HAP-1 (cell line): ENCODE measurements at places on chromosomes 3 and 15.
A peak's percentile ranks its signal among the peaks of the same experiment; 100 is the strongest.

- peak; percentile 49 for DNase-seq
Measured at GRCh38 chr15:69823223-69823907, 274.4 kb downstream of the TLE3 start.

DNA sequence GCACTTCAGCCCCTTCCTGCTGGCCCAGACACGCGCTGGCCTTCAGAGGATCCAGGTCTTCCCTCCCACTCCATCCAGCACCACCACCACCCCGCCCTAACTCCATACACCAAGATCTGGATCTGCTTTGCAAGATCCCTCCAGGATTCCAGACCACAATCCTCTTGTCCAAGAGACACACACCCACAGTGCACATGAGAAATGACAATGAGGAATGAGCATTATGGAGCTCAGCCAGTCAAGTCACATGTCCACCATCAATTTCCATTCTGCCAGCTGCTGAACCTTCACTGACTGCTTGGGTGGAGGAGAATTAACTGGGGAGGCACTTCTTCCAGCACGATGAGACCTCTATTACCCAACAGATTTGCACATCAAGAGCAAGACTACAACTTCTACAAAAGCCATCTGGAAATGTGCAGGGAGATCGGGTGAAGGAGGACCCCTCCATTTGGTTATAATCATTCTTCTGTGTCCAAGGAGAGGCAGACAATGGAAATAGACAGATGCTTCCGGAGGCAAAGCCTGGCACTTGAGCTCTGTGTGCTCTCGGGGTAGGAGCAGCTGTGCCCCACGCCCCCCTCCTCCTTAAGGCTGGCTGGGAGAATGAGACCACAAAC is 12.3 kb upstream of the SPATA12 start:
- no peak for DNase-seq

DNA sequence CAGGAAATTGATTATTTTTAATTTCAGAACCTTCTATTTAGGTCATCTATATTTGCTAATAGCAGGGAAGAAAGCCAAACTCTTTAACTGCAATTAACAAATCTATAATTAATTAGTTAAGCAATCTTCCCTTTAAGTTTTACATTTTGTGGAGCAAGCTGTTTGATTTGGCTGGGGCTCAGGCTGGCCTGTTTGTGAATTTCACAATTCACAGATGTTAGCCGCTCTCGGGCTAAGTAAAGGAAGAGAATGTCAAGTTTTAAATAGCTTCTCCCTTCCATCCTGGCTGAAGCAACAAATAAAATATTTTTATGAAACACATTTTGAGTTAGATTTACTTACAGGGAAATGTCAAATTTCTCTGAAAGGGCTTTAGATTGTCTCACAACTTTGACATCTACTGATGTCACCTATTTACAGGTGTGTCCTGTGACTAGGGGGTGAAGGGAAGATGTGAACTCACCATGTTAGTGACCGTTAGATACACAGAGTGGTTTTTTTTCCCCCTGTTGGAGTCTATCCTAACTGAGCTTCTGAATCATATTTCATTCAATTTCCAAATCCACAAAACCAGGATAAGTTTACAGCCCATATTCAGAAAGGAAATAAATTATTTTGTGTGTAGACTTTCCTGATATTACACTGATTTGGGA is 1.3 kb upstream of the TP63 start:
- DNase-seq: no peak

DNA sequence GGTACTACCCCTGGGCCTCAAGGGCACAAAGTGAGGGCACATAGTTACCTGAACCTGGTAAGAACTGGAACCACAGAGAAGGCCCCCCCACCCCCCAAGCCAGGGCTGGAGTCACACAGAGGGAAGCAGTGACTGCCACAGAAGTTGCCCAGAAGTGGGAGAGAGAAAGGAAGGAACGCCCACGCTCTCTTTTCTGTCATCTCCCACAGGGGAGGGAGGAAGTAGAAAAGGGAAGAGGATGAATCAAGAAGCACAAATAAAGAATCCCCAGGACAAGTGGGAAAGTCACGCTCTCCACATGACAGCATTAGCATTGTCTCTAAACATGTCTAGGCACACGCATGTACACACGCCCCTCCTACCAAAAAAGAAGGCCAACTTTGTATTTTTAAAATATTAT is 114.7 kb upstream of the FRMD4B start:
- DNase-seq: no peak

- DNase-seq: no peak
Measured at GRCh38 chr3:139016430-139017048, 4.2 kb downstream of the PRR23B start.

GRCh38 chr3:59872128-59872527 is 822.3 kb upstream of the CFAP20DC start:
- DNase-seq: no peak

DNA sequence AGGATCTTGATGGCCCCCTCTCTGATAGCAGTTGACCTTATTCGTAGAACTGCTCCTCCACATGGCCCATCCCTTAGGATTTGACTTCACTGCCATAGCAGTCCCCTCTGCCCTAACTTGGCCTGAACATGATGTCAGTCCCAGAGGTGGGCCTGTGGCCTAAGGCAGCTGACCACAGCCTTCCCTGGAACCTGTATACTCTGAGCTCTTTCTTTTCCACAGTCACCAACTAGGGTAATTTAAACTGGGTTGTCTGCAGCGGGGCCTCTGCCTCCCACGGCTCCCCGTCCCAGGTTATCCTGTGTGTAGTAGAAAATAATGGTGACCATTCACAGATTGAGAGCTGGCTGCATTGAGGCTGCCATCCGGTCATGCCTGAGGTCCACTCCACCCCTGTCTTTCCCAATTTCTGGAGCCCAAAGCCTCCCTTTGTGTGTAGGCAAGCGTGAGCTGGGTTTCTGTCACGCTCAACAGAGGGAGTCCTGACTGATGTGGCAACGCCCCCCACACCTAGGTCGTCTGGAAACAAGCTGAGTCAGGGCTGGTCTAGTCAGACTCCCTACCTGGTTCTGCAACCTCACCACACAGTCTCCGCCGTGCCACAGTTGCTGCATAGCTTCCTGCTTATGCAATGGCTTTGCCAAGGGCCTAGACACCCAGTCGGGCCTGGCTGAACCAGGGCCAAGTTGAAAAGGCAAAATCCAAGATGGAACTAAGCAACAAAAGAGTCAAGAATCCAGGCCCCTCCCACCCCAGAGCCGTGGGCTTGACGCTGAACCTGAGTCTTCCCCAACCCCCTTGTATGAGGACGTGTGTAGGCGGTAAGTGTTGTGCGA is 284.5 kb downstream of the XXYLT1 start:
- no peak for DNase-seq

DNA sequence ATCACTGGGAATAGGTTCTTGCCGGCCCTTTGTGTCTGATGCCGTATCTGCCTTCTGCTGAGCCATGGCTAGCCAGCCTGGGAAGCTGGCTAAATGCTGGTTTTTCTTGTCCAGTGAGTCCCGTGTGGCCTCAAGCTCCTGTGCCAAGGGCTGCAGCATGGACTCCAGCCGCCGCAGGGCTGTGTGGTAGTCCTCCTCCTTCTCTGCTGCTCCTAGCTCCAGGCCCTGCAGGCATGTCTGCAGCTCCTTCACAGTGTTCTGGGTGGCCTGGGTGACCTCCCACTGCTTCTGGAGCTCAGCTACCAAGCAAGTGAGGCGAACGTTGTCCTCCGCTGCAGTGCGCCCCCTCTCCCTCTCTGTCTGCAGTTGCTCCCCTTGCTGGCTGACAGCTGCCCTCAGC is 24.9 kb downstream of the CXCR6 start:
- no peak for DNase-seq

GRCh38 chr3:17478673-17479072 is 263.8 kb downstream of the TBC1D5 start:
- no peak for DNase-seq

DNA sequence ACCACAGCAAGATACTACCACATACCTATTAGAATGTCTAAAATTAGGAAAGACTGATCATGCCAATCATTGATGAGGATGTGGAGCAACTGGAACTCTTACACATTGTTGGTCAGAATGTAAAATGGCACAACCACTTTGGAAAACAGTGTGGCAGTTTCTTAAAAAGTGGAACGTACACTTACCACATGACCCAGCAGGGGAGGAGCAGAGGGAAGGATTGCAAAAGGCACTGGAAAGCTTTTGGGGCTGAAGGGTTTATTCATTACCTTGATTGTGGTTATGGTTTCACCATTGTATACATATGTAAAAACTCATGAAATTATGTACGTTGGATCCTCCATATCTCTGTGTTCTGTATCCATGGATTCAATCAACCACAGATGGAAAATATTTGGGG is 3.3 kb upstream of the EHD4 start:
- no peak for DNase-seq

GRCh38 chr3:22236490-22237270 is 485.7 kb upstream of the ZNF385D start:
- DNase-seq: no peak

- DNase-seq: peak; percentile 40
Measured at GRCh38 chr3:63967675-63968611, 55.4 kb downstream of the PSMD6 start.

GRCh38 chr3:2517500-2518172 is 419.0 kb downstream of the CNTN4 start:
- DNase-seq: no peak

- DNase-seq: no peak
Measured at GRCh38 chr15:61175024-61175423, 54.1 kb downstream of the RORA start.

DNA sequence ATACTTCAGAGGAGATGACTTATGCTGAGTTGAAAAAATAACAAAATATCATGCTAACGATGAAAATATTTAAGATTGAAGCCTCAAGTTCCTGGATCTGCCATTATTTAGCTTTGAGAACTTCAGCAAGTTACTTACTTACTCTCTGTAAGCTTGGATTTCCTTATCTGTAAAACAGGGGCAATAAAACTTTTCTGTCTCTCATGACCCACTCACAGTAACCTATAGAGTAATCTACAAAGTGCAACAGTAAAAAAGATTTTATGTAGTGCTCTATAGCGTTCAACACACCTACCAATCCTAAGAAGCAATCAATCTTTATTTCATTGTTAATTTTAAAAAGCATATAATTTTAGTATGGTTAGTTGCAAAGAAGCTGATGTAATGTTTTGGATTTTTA is 478.6 kb downstream of the ZIC1 start:
- DNase-seq: no peak

- no peak for DNase-seq
Measured at GRCh38 chr3:175651716-175652115, 792.6 kb downstream of the NAALADL2 start.

DNA sequence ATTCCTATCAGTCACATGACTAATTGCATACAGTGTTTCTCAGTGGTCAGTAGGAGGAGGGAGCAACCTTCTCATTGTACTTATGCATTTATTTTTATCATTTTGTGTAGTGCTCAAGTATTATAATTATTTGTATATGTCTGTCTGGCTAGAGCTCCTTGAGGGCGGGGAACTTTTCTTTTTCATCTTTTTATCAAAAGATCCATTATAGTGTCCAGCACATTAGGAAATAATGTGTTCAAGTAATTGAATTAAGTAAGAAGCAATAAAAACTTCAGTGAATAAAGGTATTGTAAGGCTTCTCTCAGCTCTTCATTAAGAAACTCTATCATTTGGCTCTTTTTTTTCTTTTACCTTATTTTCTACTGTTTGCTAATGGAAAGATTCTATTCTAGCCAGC is 18.8 kb downstream of the FGF7 start:
- no peak for DNase-seq

GRCh38 chr15:89494941-89495637 is 1.3 kb downstream of the RHCG start:
- DNase-seq: no peak

- DNase-seq: no peak
Measured at GRCh38 chr3:42421818-42422796, 11.7 kb upstream of the LYZL4 start.

- no peak for DNase-seq
Measured at GRCh38 chr3:59142556-59142955, 92.7 kb upstream of the CFAP20DC start.

DNA sequence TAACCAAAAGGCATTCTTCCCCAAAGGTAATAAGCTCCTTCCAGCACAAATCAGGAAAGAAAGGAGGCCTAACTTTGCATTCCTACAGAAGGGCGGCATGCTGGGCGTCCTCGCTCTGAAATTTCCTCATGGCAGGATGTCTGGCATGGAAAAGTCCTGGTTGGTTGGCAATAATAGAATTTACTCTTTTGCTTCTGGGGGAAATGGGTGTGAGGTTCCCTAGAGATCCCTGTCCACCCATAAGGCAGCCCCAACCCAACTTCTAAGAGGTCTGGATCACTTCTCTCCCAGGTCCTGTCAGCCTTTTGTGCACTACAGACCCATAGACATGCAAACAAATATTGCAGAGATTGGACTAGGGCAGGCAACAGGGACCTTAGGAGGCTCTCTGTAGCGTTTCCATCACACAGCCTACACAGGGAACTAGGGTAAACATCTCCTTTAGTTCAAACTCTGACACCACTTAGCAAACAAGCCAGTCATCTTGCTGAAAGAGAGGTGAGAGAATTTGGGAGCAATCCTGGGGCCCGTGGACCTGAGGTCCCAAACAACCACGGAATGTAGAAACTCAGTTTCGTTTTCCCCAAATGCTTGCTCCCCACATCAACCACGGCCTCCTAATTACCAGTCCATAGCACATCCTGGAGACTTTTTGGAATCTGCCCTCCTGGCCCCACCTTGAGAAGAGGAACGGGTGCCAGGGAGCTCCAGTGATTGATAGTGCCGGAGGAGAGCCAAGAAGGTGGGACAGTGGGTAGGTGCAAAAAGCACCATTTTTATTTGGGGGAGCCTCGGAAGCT is 2.1 kb downstream of the ZIC4 start:
- no peak for DNase-seq

GRCh38 chr3:165254812-165255211 is 58.6 kb upstream of the SLITRK3 start:
- DNase-seq: peak; percentile 31

GRCh38 chr3:71924721-71925120 is 139.8 kb upstream of the PROK2 start:
- no peak for DNase-seq

- no peak for DNase-seq
Measured at GRCh38 chr3:114760679-114761078, 386.4 kb downstream of the ZBTB20 start.

DNA sequence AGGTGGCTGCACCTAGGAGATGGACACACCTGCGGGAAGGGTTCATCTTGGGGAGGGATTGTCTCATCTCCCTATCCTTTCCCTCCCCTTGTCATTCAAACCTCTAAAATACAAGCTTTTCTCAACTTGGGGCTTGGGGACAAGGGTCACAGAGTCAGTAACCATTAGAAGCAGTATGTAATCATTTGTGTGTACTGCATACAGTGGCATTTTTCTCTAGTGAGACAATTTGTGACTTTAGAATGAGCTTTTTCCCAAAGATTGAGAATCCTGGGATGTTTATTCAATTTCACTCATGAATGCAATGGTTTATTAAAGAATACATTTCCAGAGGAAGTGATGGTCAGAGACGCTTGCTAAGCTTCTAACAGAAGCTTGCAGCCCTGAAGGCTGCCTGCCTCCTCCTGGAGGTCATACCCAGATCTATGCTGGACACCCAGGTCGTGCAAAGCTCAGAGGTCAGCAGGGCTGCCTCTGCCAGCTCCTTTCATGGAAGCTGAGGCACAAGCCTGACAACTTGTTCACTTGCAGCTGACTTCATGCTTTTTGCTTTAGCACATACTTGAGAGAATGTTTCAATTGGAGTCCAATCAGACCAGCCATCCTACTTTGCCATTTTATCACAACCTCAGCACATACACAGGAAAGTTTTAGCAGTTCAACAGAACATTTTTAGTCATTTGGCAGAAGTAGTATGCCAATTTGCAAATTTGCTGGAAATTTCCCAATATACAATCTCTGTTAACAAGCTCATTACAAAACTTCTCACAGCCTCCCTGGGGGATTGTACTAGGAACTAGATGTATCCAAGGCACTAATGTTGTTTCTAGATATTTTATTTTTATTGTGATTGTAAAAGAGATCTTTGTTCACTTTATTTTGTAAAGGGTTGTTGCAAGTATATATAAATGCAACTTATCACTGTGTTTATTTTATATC is 25.6 kb upstream of the ALDH1L1 start:
- DNase-seq: no peak
